ENCODE measurements at places on chromosomes 16 and 17.
A peak's percentile ranks its signal among the peaks of the same experiment; 100 is the strongest.

DNA sequence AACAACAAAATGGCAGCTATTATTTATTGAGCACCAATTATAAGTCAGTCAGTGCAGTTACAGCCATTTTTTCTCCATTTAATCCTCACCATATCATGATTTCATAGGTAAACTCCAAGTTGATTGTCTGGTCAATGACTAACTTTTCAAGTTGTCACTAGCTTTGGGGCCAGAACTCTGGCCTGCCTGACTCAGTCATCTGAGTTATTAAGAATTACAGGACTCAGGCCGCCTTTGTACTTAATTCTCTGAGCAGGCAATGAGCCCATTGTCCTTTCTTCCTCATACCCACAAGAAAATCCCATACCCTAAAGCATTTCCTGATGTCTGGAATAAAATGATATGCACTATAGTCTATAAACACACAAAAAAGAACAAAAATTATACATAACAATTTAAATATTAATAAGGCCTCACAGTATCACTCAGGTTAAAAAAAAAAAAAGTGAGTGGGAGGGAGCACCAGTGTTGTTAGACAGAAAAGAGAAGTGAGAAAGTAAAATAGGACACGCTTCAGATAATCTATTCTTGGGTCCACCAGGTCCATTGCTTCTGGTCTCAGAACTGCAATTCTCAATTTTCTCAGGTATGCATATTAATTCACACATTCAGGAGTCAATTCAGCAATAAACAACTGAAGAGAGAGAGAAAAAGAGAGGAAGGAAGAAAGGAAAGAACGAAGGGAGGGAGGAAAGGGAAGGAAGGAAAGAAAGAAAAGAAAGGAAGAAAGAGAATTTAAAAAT is 70.2 kb downstream of the SPAG9 start:
- no peak for DNase-seq

DNA sequence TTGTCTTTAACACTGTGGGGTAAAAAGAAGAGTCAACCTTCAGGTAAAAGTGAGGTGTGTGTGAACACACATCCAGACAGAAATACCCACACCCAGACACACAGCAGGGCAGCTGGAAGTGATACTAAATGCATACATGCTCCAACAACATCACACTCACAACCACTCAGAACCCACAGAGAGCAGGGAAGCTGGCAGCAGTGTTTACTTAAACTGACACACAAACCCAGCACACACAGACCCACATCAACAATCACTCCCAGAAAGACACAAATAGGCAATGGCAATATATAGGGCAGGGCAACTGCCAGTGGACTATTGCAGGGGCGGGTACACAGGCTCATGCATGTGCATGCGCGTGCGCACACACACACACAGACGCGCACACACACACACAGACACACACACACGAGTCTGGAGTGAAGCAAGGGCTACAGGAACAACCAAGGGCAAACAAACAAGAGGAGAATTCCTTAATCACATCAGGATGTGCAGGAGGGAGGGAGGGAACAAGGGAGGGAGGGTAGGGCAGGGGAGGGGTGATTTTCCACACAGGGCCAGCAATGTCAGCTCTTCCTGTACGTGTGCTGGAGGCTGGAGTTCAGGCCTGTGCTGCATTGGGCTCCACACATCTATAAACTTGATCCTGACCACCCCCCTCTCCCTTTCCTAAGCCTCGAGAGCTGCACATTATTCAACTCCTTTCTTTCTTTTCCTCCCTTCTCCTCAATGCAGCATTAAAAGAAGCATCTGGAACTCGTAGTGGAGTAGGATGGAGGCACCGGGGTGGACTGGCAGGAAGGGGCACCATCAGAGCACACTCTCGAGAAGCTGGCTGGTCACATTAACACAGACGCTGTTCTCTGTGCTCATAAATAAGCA is 30.1 kb downstream of the HIC1 start:
- peak; percentile 99 for DNase-seq

GRCh38 chr17:49401971-49402611 is 12.6 kb downstream of the PHB1 start:
- DNase-seq, result no peak

- DNase-seq, result peak; percentile 38
Measured at GRCh38 chr17:31095236-31096105, 694 bp downstream of the NF1 start.

- DNase-seq, result no peak
Measured at GRCh38 chr16:48284772-48285409, 37.6 kb upstream of the ABCC11 start.

- DNase-seq, result no peak
Measured at GRCh38 chr17:70794738-70795137, 625.4 kb downstream of the KCNJ2 start.

- DNase-seq, result no peak
Measured at GRCh38 chr17:73493956-73494926, 150.0 kb downstream of the SDK2 start.

DNA sequence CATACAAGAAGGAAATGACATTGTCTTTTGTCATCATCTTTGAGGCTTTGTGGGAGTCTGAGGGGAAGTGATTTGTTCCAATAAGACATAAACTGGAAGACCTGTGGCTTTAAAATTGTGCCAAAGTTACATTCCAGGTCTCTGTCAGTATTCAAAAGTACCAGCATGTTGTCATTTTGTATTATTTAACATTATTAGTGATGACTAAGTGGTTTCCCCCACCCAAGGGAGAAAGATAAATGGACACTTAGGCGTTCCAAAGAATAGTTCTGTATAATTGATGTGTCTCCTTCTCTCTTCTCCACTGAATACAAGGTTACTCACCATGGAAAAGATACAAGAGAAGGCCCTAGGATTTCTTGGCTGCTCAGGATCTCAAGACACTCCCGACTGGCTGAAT is 3.8 kb downstream of the CFAP97D1 start:
- no peak for DNase-seq

GRCh38 chr17:60817192-60817591 is 139.5 kb downstream of the BCAS3 start:
- DNase-seq, result peak; percentile 96

DNA sequence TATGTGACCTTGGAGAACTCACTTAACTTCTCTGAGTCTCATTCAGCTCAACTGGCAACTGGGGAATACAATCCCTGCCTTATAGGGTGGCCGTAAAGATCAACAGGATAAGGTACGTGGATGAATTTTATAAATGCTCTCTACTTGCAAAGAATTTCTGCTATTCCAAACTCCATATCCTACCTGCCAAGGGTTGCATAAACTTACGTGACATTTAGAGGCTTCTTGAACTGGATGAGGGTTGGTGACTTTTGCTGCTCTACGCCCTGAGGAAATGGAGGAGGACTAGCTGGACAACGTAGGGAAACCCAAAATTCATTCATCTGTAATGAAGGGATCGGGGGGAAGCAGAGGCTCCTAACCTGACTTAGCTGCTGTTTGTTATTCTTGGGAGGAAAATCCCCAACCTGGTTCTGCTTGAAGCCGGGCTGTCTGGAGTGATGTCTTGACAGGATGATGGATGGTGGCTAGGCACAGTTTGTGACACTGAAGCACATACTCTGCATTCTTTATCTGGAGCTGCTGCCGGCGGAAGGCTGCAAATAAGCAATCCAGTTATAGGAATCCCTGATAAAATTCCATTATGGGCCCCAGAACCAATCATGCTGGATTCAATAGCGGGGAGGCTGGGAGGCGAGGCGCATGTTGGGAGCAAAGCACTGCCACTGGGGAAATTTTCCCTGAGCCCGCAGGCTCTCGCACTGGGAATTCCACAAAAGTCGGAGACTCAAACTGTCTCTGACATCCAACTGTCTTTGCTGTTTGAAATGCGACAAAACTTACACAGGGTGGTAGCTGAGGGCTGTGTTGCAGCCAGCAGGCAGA is 94.7 kb upstream of the SDK2 start:
- no peak for DNase-seq

GRCh38 chr16:30437511-30438046 is 7.7 kb upstream of the DCTPP1 start:
- no peak for DNase-seq

DNA sequence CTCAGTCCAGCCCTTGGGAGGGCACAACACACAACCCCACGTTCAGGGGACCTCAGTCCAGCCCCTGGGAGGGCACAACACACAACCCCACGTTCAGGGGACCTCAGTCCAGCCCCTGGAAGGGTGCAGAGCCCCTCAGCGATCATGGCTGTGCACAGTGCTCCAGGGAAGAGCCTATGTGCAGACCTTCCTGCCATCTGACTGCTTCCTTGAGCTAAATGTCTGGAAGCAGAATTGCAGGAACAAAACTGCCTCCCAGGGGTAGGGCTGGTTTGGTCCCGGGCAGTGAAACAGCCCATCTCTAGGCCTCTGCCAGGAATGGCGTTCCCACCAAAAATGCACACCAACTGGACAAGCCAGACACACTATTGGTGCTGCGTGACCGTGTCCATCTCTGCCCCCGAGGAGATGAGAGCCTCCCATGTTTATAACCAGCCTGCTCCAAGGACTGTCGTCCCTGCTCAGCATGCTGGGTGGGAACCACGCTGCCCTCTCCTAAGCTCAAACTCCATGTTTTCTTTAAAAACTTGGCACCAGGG is 44.0 kb downstream of the ZNF276 start:
- DNase-seq, result no peak

DNA sequence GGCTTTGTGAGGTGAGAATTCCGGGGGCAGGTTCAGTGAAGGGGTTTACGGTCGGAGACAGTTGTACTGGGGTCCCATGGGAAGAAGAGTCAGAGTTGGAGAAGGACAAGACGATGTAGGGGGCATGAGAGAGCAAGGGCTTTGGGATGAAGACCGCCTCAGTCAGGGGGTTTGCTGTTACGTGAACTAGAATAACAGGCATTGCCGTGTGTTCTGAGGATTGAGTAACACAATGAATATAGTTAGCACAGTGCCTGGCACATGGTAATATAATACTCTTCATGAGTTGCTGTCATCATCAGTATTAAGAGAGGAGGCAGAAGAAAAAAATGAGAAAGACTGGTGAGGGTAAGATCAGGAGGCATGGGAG is 577 bp downstream of the ZNF646 start:
- DNase-seq, result no peak

GRCh38 chr17:76452660-76453430 is at the start of gene UBE2O:
TSS of gene UBE2O (minus strand) at chr17:76453152. CDS start at chr17:76453141, 11 bp downstream.
- DNase-seq, result peak; percentile 82

DNA sequence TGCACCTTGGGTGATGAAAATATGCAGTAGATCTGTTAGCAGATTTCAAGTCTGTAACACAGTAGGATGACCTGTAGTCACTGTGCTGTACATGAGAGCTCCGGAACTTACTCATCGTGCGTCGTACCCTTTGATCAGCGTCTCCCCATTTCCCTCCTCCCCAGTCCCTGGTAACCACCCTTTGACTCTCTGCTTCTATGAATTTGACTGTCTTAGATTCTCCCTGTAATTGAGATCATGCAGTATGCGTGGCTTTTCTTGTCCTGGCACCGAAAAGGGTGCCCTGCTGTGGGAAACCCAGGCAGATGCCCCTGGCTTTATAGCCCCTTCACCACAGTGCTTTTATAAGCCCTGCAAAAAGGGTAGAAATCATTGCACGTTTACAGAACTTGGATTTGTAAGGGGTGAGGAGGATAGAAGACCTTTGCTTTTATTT is 20.5 kb downstream of the CLEC16A start:
- no peak for DNase-seq

DNA sequence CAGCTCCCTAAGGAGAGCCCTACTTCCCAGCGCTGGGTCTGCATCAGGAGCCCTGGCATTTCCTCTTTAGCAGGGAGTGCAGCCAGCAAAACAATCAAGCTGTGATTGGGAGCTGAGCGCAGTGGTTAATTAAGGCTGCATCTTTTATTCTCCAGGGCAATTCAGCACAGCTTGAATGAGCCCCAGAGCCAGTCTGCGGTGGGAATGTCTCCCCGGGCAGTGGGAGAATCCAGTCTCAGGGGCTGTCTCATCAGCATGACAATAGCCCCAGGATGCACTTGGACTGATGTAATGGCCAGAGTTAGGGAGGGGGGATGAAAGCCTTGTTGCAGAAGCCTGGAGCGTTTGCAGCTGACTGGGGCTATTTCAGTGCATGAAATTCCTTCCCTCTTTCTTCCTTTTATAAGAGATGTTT is 292.6 kb upstream of the SOX9 start:
- peak; percentile 1 for DNase-seq

- DNase-seq, result peak; percentile 40
Measured at GRCh38 chr16:77885571-77886295, 97.4 kb downstream of the VAT1L start.

DNA sequence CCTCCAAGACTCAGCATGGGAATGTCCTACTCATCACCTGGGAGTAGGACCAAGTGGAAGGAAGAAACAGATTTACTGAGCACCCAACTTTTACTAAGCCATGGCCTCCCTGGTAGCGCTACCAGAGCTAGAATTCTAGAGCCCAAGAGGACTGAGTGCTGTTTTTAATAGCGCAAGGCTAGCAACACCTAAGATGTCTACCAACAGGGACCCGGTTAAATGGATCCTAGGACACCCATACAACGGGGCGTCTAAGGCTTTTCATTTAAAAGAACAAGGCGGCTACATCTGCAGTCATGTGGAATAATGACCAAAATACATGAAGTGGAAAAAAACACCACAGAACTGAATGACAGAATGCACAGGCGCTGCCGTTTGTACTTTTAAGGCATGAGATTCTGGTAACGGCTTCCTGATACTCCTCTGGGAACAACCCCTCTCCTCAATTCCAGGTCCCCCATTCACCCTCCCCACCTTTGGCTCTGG is 5.1 kb downstream of the GGA2 start:
- DNase-seq, result no peak

DNA sequence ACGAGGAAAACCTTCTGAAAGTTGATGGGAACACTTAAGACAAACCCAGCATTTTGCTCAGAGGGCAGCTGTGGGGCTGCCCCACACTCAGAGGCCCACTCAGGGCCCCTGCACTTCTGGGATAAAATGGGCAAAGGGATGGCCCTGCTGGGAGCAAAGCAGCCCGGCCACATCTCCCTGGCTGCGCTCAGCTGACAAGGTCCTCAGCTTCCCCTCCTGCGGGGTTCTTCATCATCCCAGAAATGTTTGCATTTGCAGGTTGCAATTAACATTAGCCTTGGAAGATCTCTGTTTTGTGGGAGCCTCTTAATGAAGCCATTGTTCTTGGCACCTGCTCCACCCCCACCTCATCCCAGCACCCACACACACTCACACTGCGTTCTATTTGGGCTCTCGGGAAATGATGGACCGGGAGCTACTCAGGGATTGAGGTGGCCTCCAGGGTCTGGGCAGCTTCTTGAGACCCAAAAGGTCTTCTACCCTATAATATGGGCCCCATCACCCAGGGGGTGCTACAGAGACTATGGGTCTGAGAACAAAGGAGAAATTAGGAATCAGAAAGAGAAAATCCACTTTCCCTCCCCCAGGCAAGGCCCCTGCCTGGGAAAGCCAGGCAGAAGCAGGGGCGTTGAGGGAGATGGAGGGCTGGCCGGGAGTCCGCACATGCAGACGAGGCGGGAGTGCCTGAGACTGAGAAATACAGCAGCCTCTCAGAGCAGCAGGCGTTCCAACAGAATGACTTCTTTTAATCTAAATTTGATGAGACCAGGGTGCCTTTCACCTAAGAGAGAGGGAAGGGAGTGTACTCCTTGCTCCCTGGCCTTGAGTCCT is 53.7 kb upstream of the RPL38 start:
- DNase-seq, result no peak
